ENCODE measurements at places on chromosomes 16 and 17.
A peak's percentile ranks its signal among the peaks of the same experiment; 100 is the strongest.

DNA sequence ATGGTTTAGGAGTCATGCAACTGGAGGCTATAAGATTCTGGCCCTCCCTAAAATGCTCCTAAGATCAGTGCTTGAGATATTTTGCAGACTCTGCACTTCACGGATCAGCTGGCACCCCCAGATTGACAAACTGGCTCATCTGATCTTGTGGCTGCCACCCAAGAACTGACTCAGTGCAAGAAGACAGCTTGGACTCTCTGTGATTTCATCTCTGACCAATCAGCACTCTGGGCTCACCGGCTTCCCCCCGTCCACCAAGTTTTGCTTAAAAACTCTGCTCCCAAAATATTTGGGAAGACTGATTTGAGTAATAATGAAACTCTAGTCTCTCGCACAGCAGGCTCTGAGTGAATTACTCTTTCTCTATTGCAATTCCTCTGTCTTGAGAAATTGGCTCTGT, 26.3 kb upstream of the CCL2 start:
- no peak for DNase-seq

- DNase-seq = peak; percentile 83
These were observed 7.3 kb upstream of the CBX8 start for GRCh38 chr17:79803997-79804855.

GRCh38 chr17:82753201-82753464, 1.3 kb downstream of the TBCD start:
- no peak for DNase-seq

DNA sequence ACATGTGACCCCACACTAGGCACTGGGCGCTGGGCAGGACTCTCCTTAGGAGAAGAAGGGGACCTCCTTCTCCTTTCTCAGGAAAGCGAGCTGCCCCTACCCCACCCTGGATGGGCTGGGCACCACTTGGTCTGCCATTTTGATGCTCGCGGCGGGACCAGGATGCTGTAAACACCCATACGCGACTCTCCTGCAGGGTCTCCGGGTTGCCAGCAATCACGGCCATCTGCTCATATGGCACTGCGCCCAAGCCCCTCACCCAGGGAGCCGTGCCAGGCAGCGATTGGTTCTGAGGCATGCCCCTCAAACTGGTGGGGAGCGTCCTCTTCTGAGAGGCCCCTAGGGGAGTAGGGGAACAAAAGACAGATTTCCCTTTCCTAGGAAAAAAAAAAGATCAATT, 99.0 kb downstream of the C16orf78 start:
- DNase-seq = no peak

- DNase-seq = no peak
These were observed 20.3 kb upstream of the ZNF267 start for GRCh38 chr16:31853291-31853690.

DNA sequence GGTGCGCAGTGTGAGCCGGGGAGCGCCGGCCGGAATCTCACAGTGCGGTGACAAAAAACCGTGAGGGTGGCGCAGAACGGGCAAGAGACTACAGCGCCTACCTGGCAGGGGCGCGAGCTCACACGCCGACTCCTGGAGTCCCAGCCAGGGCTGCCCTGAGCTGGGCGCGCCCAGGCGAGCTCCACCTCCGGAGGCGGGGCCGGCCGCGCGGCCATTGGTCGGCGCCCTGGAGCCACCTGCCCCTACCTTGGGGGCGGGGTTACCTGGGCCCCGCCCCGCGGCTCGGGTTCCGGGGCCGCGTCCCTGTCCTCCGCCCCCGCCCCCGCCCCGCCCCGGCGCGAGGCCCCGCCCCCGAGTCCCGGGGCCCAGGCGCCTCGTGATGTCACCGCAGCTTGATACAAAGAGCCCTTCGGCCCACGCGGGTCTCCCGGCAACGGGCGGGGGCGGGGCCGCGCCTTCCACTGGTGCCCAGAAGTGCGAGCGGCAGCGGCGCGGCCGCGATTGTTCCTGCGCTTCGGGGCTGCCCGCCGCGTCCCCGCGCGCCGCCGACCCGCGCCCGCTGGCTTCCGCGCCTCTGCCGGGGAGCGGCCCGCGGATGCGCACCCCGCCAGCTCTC, 96.3 kb downstream of the RAB11FIP4 start:
- peak; percentile 90 for DNase-seq

GRCh38 chr16:85037050-85037410, 9.4 kb downstream of the KIAA0513 start:
- DNase-seq = peak; percentile 16

DNA sequence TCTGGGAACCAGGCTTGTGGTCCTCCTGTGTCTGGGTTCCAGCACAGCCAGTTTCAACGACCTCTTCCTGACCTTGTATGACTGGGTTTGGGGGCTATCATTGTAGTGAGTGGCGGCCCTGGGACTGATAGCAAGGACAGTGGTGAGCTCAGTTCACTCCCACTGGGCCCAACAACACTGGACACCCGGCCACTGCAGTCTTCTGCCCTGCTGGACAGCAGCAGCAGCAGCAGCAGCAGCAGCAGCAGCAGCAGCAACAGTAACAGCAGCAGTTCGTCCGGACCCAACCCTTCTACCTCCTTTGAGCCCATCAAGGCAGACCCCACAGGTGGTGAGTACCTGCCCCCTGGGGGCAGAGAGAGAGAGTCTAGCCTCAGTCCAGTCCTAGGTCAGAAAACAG, 3.3 kb upstream of the ELMO3 start:
- no peak for DNase-seq

DNA sequence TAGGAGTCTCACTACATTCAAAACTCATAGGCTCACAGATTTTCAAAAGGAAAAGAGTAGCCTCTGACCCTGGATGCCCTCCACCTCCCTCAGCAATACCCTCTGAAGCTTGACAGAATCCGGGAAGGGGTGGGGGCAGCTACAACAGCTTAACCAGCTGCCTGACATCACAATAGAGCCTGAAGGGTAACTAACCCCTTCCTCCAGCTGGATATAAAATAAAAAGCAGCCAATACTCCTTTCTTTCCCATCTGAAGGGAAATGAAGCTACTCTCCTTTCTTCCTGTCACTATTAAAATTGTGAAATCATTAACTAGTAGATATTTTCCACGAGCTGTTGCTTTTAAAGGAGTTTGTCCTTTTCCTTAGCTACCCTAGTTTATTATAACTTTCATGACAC, 24.0 kb downstream of the USP31 start:
- DNase-seq = no peak

GRCh38 chr17:1077986-1078711, 81.2 kb downstream of the TIMM22 start:
- DNase-seq = no peak

- no peak for DNase-seq
These were observed 5.9 kb upstream of the C16orf87 start for GRCh38 chr16:46836534-46837530.

- DNase-seq = no peak
These were observed 522.5 kb upstream of the CDH5 start for GRCh38 chr16:65843941-65844340.

DNA sequence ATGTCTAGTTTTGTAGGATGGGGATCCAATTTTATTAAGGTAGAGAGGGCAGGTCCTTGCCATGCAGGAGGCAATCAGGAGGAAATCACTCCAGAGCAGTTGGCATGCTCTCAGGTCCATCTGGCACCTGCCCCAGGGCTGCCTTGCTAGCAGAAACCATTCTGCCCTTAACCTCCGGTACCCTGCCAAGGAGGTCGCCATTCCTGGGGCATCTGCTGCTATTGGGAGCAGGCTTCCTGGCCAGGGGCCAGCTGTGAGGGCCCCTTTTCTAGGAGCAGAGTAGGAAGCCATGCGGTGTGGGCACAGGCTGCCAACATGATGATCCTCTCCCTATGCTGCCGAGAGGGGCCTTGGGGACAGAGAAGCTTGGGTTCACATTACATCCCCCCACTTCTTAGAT, 47.6 kb upstream of the MGAT5B start:
- DNase-seq = no peak

DNA sequence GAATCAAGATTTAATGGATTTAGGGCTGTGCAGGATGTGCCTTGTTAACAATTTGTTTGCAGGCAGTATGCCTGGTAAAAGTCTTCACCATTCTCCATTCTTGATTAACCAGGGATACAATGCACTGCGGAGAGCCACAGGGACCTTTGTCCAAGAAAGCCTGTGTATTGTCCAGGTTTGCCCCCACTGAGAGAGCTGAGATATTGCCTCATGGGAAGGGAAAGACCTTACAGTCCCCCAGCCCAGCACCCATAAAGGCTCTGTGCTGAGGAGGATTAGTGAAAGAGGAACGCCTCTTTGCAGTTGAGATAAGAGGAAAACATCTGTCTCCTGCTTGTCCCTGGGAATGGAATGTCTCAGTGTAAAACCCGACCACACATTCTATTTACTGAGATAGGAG, 2169.6 kb downstream of the TP53TG3F start:
- no peak for DNase-seq

- DNase-seq = no peak
These were observed 223.7 kb downstream of the FOXL1 start for GRCh38 chr16:86802013-86802412.

DNA sequence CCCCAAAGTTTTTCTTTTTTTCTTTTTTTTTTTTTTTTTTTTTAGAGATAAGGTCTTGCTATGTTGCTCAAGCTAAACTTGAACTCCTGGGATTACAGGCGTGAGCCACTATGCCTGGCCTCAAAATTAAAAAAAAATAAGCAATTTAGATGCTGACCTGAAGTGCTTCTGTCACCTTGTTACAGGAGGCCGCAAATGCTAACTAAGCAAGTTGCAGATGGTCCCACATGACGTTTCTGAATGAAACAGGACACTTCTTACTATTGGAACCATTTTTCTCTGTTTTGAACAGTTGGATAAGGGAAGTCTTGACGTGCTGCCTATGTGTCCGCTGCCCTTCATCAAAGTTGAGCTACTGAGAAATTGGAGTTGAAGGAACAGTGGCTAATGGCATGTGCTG, 8.8 kb downstream of the ANKRD40CL start:
- DNase-seq = no peak

DNA sequence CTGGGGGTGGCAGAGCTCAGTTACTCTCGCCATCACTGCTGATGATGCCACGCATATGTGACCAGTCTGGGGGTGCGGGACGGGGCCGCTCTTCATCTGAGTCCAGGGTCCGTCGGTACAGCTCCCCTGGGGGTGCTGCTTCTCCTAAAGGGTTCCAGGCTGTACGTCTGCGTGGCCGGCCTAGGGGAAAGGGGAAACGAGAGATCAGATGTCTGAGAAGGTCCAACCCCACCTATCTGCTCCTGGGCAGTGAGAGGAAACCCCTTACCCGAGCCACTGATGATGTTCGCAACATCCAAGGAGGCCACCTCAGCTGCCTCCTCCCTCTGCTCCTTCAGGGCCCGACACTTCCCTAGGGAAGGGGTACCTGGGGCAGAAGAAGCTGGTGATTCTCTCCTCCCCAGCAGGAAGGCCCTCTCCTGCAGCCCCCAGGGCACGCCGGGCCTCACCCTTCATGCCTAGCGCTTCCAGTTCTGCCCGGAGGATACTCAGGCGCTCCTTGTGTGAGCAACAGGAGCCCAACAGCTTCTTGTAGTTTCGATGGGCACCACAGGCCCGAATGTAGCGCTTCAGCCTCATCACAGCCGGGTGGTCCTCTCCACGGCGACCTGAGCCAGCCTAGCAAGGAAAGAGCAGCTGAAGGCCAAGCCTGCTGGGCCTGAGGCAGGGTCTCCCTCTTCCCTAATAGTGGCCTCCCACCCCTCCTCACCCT, 2.1 kb downstream of the HIRIP3 start:
- no peak for DNase-seq

DNA sequence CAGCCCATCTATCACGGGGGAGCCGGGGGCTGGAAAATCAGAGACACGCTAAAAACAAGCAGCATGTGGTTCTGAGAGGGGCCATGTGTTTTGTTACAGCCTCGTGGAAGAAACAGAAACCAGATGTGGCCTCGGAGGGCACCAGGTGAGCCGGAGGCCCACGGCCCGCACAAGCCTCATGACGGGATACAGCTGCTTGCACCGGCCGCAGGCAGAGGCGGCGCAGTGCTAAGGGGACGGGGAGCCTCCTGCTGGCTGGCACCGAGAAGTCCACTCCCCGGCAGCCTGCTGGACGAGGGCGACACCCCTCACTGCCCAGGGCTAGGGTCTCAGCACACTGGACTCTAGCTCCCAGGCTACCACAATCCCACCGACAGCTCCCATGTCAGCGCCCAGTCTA, 19.2 kb downstream of the NDUFAF8 start:
- DNase-seq = no peak

DNA sequence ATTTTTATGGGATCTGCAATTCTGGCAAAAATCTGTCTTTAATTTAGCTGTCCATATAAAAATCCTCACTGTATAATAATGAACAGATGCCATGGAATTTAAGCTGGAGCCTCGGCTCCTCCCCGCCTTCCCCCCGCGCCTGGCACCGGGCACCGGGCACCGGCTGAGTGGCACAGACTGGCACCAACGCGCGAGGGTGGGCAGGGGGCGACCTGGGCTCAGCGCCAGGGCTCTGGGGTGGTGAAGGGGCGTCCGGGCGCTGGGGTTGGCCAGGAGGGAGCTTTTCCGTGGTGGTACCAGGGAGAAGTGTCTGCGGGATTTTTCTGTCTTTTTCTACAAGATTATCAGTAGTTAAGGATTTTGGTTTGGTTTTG, 9.1 kb downstream of the NEUROD2 start:
- DNase-seq = no peak

Data from activated CD4-positive, alpha-beta T cell treated with anti-CD3 and anti-CD28 coated beads, Interleukin-2, amount 50 U/mL, for 48 hours (primary cell).